ENCODE measurements at places on chromosomes 2 and 18. TPM values are rescaled to one million over a fixed set of nuclear protein-coding genes. Genes with fewer than 3 reads are reported as not detected.

DYNAP gene
- not detected for total RNA-seq

DNA sequence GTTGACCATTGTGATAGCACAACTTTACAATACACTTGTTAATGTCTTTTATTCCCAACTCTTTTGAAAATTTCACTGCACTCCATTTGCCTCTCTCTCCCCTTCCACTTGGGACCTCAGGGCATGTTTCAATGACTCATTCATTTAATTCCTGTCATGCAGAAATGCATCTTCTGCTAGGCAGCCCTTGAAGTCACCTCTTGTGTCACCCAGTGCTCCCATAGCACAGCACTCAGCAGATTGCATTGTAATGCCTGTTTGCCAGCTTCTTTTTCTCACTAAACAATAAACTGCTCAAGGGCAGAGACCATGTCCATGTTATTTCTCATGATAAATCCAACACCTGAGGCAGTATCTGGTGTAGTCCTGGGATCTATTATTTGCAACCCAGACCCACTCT is 85.9 kb upstream of the ACSL3 start:
- DNase-seq: no peak

CCDC85A gene
- not detected for total RNA-seq

NEU2 gene
- not detected for total RNA-seq

DNA sequence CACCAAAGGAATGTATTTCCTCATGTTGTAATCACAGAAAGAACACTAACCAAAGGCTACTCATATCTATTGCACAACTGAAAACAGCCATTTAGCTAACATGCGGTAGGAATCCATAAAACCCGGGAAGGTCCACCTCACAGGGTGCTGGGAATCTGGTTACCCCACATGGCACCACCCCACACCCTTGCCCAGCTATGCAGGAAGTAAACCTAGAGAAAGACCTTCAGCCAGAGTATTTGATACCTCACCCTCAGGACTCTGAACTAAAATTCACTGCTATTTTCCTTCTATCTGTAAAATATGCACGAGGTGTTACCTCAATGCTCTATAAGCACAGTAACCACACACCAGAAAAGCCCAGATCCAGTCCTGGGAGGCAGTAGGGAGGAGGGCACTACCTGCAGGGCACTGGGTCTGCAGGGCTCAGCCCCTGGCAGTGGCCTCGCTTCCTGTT is 45.8 kb downstream of the PTPN2 start:
- peak; percentile 90 for DNase-seq

- DNase-seq: no peak
Measured at GRCh38 chr2:62525549-62526269, 19.7 kb upstream of the TMEM17 start.

DNA sequence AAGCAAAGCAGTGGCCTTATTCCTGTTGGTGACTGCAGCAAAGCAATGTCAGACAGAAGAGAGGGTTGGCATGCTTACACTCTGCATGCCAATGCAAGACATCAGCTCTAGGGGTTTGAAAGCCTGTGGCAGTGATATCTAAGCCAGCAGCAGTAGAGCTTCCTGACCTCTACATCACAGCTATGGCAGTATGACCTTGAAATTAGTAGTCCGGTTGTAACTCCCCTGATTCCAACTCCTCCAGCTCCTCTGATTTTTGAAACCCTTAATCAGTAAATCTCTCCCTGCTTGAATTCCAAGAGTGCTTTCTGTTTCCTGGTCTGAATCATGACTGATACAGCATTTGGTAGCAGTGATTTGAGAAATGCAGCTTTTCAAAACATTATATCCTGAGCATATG is 60.0 kb upstream of the LRP1B start:
- DNase-seq: no peak

GRCh38 chr2:132677661-132678060 is 7.7 kb upstream of the LYPD1 start:
- DNase-seq: no peak

NIF3L1 gene
- 37.8 TPM for total RNA-seq

RRM2 gene
- 375 TPM for total RNA-seq

GRCh38 chr2:179574061-179574519 is 287.3 kb downstream of the ZNF385B start:
- no peak for DNase-seq

LDLRAD4 gene
- 19.5 TPM for total RNA-seq

- DNase-seq: no peak
Measured at GRCh38 chr2:46356991-46357390, 59.8 kb downstream of the EPAS1 start.

DNA sequence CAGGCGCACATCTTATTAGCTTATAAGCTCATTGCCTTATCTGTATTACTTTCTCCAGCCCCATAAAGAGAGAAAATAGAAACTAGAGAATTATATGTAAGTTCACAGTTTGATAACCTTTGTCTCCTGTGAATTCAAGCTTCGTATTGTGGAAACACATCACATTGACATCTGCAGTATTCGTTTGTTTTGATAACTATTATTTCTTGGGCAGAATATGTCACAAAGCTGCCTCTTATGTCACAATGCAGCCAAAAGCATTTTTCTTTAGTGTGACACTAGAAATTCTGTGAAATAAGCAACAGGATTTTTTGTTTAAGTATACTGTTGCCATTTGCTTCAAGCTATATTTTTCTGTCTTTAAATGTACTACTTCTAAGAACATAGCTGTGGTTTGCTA is 221.5 kb downstream of the DOK6 start:
- no peak for DNase-seq

NXPH2 gene
- total RNA-seq: not detected

POTEF gene
- total RNA-seq: not detected

GRCh38 chr2:96512341-96512740 is 7.2 kb upstream of the NEURL3 start:
- DNase-seq: no peak

- no peak for DNase-seq
Measured at GRCh38 chr2:6163932-6164331, 471.7 kb downstream of the SOX11 start.

BOLL gene
- not detected for total RNA-seq

PCARE gene
- not detected for total RNA-seq

WNT6 gene
- not detected for total RNA-seq

TMEM198 gene
- total RNA-seq: 7.6 TPM

- DNase-seq: no peak
Measured at GRCh38 chr2:28606986-28607441, 111.2 kb downstream of the PLB1 start.

CD28 gene
- 3.2 TPM for total RNA-seq

- DNase-seq: no peak
Measured at GRCh38 chr2:41394541-41394940, 653.3 kb upstream of the PKDCC start.

GRCh38 chr2:69279931-69280681 is 106.9 kb downstream of the GFPT1 start:
- no peak for DNase-seq

DNAH7 gene
- total RNA-seq: 0.11 TPM

DNA sequence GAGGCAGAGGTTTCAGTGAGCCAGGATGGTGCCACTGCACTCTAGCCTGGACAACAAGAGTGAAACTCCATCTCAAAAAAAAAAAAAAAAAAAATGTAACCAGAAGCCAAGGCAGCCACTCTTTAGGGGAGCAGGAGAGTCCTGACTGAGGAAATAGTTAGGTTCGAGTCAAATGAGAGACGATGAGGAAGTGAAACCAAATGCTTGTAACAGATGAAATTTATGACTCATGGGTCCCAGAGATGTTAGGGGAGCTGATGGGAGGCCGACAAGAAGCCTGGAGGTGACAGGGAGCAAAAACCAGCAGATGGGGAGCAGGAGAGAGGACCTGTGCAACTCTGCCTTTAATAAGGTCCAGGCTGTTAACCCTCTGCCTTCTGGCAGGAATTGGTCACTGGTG is 756.1 kb upstream of the DDX18 start:
- no peak for DNase-seq

DNA sequence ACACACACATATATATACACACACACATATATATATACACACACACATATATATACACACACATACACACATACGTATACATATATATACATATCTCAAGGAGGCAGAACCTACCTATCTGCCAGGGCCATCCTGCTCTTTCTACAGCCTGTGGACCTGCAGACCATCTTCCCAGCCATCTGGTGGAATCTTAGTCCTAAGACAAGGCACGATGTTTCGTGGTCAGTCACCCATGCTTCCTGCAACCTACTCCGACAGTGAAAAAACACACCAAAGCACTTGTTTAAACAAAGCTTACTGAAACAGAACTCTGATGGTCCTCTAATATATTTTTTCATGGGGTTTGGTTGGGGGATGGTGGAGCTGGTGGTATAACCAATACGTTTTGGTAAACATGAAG is 164.2 kb upstream of the ZNF521 start:
- no peak for DNase-seq

- DNase-seq: no peak
Measured at GRCh38 chr2:160390544-160391455, 102.8 kb downstream of the RBMS1 start.

KIDINS220 gene
- total RNA-seq: 39.1 TPM

CTIF gene
- 13.0 TPM for total RNA-seq

DNA sequence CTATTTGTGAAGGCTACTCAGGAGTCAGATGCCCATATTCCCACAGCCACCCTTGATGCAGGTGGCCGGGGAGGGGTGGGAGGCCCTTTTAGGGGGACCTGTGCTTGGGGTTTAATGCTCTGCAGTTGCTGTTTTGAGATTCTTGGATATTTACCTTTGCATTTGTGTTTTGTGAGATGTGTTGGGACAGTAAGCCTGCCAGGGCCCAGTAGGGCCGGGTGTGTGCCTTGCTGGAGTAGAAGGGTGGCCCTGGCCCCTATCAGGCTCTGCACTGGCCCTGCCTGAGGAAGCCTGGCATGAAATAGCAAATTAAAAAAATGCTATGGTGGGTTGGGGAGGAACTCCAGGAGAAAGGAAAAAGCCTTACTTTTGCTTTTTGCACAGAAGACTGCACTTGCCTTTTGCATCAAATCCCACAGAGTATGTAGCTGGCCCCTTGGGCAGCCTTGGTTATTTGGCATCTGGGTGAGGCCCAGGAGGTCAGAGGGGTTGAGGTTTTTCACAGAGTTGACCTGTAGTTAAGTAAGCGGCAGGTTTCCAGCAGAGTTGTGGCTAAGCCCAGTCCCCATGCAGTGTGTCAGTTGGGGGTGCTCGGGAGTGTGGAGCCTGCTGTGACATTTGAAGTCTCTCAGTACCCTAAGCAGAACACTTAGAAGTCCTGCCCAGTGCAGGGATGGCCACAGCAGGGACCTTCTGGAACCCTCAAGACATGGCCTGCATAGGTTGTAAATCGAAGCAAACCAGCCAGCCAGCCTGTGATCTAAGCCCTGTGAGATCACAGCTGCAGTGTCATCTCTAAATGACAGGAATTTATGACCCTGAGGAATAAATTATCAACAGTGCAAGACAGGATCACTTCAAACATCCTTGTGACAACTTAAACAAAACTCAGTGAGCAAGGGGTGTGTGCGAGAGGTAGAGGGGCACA is 68.8 kb downstream of the SH3RF3 start:
- no peak for DNase-seq

- DNase-seq: no peak
Measured at GRCh38 chr2:173279527-173279868, 75.2 kb upstream of the CDCA7 start.

KRCC1 gene
- total RNA-seq: 17.3 TPM

DNA sequence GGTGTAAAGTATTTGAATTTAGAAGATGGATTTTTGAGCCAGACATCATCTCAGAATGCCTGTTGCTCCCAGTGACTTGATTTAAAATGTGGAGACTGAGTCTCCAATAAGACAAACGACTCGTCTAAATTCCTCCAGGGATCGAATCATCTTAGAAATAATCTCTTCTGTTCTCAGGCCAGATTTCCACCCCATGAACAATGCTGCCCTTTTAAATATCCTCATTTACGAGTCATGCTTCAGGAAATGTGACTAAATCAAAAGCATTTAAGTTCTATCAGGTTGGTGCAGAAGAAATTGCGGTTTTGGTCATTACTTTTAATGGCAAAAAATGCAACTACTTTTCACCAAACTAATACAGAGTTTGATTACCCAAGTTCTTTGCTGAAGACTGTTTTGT is 684.6 kb upstream of the SOX11 start:
- DNase-seq: no peak

DNA sequence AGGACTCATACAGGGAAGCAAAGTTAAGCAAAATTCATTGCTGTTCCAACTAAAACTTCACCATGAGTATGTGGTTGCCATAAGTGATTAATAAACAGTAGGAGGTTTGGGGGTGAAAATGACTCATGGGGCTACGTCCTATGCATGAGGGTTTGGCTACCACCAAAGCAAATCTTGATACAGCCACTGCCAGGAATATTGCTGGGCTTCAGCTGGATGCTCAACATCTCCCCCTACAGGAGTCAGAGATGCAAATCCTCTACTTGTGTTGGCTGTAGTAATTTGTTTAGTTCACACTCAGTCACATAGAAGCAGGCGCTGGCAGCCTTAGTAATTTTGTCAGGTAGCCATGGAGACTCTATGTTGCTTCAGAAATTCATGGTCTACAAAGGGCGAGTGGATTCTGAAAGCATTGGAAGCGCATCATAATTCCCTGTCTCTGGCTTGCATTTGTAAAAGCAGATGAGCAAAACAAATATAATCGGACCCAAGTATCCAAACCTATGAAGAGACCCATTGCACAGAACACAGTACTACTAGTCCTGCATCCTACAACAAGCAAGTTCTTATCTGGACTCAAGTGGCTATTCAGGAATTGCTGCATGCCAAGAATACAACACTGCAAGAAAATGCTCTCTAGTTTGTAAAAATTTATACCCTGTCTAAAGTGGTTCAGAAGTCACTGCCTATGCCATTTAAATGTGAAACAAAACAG is 76.0 kb downstream of the CD28 start:
- DNase-seq: no peak

CAPN10 gene
- 50.4 TPM for total RNA-seq

GRCh38 chr2:63590626-63591408 is 2.1 kb downstream of the MDH1 start:
- no peak for DNase-seq

RHBDD1 gene
- 43.3 TPM for total RNA-seq

- DNase-seq: no peak
Measured at GRCh38 chr2:45669032-45669486, 17.6 kb downstream of the PRKCE start.

GPC1 gene
- total RNA-seq: 1.2 TPM

POLE4 gene
- total RNA-seq: 32.8 TPM

DNA sequence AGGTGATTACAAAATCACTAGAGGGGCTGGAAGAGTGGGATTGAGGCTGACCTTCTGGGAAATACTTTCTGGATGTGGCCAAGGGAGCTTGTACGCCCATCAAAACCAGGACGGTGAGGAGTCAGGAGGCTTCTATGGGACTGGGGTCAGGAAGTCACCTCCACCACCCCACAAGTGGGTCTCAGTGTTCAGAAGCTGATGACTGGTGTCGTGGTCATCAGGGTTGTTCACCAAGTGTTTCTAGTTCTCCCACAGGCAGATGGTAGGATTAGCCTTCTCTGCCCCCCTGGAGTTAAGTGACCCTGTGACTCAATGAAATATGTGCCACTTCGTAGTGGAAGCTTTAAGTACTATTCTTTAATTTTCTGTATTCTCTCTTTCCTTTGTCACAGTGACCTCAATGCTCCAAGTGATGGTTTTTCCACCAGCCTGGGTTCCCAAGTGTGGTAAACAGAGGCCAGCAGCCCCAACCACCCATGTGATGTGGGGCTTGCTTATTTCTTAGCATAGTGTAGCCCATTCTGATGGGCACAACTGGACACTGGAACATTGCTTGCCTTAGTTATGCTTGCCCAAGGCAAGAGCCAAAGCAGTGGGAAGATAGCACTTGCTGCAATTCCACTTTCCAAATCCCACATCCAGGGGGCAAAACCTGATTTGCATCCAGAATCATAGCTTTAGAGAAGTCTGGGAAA is 258.8 kb downstream of the CYP26B1 start:
- DNase-seq: no peak

GRCh38 chr2:86160156-86160952 is 34.9 kb downstream of the IMMT start:
- no peak for DNase-seq
